ENCODE measurements at places on chromosomes 16 and 17.

DNA sequence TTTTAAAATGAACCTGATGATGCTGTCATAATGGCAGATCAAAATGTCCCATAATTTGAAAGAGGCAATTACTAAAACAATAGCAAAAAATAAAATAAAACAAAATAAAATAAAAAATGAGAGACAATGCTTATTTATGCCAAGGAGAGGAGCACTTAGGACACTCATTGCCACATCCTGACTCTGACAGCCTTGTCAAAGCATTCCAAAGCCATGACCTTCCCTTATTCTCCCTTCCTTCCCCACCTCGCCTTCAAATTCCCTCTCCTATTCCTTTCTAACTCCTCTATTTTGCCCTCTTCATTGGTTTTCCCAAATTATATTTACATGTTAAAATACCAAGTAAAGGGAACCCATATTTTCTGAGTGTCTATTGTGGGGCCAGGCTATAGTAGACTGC lies 220.0 kb downstream of the CDH13 start:
- DNase-seq: no peak

DNA sequence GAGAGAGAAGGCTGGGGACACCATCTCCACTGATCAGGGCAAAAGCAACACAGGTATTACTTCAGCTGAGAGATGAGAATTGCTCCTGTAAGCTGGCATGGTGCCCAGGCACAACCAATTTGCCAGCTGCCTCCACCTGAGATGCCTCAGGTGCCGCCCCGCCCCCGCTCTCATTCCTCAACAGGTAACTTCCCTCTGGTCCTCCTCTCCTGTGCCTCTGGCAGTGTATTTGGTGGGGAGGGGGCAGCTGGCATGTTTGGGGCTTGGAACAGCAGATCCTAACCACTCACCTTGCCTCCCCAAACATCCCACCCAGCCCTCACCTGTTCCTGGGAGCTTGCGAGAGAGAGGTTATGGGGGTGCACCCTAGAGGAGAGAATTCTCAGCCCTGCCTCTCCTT lies 2.9 kb upstream of the SRCIN1 start:
- no peak for DNase-seq

DNA sequence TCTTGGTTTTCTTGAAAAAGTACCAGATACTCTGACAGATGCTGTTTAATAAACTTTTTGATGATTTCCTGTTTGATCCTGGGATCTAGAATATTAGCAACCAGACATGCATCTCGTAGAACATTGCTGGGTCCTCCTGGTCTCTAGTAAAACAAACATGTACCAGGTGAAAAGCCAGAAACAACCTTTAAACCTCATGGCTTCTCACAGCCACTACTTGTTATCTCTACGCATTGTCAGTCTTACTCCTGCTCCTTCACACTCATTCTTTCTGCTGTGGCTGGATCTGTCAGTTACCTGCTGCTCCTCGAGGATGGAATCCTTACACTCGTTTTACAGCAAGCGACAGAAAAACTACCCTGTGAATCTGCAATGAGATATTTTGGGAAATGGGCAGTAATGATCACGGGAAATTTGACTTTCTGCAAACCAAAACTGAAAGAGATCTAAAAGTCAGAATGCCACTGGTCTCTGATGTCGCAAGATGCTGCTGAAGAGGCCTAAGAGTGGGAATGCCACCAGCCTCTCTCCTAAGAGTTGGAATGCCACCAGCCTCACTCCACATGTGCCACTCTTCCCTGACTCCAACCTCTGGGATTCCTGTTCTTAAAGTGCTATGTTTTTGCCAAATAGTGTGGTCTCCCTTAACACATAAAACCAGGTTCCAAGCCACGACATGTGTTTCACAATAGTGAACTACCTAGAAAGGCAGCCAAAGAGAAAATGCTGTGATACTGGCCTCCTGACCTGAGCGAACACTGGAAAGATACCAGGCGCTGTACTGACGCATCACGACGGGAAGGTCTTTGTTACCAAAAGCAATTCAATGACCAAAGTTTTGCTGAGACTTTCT lies 86.3 kb downstream of the VPS53 start:
- no peak for DNase-seq

DNA sequence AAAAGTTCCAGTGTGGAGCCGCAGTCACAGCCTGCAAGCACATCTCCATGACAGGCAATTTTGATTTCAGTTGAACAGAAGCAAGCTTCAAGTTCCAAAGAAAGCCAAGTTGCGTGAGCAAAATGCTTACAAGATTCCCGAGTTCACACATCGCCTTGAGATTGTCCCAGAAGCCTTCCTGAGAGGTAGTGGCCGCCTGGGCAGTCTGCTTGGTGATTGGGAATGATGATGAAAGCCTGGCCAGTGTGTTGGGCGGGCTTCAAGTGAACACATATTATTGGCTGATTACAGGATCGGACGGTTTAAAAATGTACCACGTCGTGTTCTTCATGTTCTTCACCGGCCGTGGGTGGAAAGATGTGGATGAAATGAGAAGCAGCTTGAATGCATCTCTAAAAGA lies 185.5 kb downstream of the FOXL1 start:
- no peak for DNase-seq
